ENCODE measurements at places on chromosomes 13 and 19.

DNA sequence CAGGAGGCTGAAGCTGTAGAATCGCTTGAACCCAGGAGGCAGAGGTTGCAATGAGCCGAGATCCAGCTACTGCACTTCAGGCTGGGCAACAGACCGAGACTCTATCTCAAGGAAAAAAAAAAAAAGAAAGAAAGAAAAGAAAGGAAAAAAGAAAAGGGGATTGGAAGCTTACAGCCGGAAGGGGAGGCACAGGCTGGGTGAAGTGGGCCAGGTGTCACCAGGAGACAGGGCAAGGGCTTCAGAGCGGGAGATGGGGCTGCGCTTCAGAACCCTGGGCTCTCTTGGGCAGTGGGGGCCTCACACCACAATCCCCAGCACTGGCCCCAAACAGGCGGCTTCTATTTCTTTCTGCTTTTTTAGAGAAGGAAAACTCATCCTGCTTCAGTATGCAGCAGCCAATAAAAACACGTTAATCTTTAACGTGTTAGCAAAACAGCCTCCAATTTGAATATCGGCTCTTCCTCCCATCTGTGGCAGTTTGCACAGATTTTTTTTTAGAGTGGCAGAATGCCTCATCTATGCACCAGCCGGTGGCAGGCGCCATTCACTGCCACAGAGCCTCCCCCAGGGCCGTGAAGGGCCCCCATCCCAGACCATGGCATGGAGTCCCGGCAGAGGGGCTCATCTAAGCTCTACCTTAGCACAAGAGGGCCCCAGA, 46.6 kb upstream of the C19orf12 start:
- H3K4me1 ChIP-seq: no peaks in the 10 kb centered on the region
- DNase-seq: no peak
- no peaks in the 10 kb centered on the region for H3K36me3 ChIP-seq

DNA sequence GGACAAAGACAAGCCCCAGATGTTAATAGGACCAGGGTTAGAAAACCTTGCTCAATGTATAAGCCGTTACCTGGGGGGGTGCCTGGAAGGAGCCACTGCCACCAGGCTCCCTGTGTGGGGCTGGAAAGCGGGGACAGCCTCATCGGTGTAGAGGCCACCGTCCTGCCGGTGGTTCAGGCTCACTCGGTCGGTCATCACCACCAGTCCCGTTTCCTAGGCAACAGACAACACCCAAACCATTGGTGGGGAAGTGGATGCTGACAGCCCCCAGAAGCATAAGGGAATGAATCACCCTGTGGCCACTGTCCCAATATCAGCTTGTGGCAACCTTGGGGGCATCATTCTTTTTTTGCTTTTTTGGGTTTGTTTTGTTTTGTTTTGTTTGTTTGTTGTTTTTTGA, 55.8 kb downstream of the CPAMD8 start:
- no peak overlapping the region for H3K27ac ChIP-seq
- H3K4me3 ChIP-seq: no peak overlapping the region
- DNase-seq: peak; percentile 56

- DNase-seq: no peak
- H3K36me3 ChIP-seq: no peaks in the 10 kb centered on the region
- no peaks in the 10 kb centered on the region for H3K27me3 ChIP-seq
- H3K4me3 ChIP-seq: no peak overlapping the region
These were observed 172.5 kb downstream of the ITGBL1 start for GRCh38 chr13:101624981-101625380.

DNA sequence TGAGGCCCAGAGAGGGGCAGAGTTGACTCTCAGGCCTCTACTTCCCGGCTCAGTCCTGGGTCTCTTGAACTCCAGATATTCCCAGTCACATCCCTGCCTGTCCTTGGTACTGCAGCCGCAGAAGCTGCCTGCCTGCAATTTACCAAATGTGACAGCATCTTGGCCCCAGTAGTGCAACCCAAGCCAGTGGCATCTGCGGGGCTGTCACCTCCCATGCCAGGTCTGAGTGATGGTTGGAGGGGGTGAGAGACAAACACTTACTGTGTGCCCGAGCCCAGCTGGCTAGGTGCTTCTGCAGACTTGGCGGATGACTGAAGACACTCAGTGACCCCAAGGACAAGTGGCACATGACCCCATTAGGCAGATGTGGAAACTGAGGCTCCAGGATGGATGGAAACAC, 18.4 kb downstream of the ZNRF4 start:
- H3K27me3 ChIP-seq: peaks cover 5% of the 10 kb centered on the region
- DNase-seq: no peak
- no peak overlapping the region for H3K4me3 ChIP-seq
- no peak overlapping the region for H3K27ac ChIP-seq
- H3K36me3 ChIP-seq: no peaks in the 10 kb centered on the region

DNA sequence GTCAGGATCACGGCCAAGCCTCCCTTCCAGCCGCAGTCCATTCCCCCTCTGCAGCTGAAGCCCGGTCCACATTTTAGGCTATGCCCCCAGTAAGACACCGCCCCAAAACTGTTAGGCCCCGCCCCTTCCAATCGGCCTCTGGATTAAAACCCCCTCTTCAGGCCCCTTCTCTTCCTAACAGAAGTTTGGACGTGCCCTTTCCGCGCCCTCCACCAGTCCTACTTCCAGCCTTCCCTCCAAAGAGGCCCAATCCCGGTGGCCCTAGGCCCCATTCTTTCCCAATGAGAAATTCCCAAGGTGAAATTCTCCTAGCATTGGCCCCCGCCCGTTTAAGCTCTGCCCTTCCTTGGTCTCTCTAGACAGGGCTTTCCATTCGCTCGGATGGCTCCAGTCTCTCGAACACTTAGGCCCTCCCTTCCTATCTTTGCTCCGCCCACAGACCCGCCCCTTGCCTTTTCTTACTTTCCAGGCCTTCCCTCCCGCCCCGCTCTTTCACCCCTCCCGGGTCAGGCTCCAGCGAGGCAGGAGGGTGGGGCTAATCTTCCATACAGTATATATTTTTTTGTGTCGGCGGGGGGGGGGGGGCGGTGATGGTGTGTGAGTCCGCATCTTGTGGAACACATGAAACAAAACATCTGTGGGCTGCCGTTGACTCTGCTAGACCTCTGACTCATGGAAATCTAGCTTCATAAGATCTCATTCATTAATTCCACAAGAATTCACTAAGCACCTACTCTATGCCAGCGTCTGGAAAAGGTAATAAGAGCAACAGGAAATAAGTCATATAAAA, 13.6 kb downstream of the LTBP4 start:
- peak; percentile 82 for DNase-seq
- H3K27me3 ChIP-seq: no peaks in the 10 kb centered on the region
- peaks cover 22% of the 10 kb centered on the region for H3K4me1 ChIP-seq
- H3K27ac ChIP-seq: no peak overlapping the region
- H3K4me3 ChIP-seq: peak overlapping the region; percentile 55

GRCh38 chr19:2464389-2464788, 7.6 kb upstream of the LMNB2 start:
- no peak overlapping the region for H3K27ac ChIP-seq
- no peak overlapping the region for H3K4me3 ChIP-seq
- H3K36me3 ChIP-seq: no peaks in the 10 kb centered on the region

DNA sequence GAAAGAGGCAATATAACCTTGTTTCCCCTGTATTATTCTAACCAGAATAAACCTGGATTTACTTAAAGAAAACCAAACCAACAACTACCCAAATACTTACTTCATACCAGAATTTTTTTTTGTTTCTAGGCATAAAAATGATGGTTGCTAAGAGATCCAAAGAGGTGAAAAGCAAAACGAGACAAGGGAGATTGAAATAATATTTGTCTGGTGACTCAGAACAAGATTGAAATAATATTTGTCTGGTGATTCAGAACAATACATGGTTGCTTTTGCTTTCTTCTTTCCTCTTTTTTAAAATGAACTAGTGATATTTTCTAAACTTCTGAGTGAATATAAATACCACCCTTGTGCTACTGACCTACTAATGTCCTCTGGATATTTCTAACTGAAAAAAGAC, 592.9 kb downstream of the KCTD12 start:
- H3K4me3 ChIP-seq: no peak overlapping the region
- no peak for DNase-seq
- no peaks in the 10 kb centered on the region for H3K4me1 ChIP-seq
- no peaks in the 10 kb centered on the region for H3K36me3 ChIP-seq

DNA sequence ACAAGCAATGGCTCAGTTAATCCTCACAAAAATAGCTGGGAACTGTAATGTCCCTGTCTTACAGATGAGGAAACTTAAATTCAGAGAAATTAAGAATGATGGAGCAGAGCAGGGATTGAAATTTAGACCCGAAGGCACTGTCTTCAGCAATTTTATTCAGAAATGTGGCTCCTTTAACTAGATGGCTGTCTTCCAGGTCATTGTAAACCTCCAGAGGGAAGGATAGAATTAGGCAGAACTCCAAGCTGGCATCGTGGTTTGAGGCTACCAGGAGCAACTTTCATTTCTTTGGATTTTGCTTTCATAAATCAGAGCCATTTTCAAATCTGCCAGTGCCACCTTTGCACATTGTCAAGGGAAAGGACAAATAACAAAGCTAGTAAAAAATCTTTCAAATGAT, 339.0 kb downstream of the DCT start:
- DNase-seq: no peak
- H3K4me3 ChIP-seq: no peak overlapping the region
- no peaks in the 10 kb centered on the region for H3K27me3 ChIP-seq

DNA sequence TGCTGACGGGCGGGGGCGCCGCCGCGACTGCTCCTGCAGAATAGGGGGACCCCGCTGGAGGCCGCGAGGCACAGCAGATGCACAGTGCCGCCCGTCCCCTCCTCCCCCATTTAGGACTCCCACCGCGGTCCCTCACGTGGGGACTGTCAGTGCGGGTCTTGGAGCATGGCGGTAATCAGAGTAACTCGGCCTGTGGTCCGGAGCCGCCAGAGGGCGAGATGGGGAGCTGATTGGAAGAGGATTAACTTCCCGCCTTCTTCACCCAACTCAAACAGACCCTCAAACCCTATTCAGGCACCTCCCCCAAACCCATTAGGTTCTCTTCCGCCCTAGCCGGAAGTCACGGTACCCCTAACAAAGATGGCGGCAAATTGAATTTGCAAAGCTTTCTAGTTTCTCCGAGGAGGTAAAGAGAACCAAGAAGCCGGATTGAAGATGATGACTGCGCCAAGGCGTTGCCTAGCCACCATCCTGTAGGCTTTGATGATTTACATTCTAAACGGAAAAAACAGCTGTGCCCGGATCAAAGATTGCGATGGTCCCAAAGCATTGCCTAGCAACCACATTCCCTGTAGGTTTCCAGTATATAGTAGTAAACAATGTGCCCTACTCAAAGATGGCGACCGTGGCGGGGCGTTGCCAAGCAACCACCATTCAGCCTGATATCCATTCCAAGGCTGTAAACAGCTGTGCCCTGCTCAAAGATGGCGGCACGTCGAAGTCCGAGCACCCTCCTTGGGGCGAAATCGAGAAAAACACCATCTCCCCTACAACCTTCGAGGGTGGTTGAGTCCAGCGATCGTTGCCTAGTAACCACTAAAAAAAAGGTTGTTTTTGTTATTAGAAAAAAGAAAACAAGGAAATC, at the start of gene FUZ:
Gene FUZ, minus strand, starts transcription at position 296 of the 865 bp plus-strand sequence. Its CDS starts 186 bp downstream, at position 110.
- H3K4me1 ChIP-seq: peaks cover 8% of the 10 kb centered on the region
- DNase-seq: peak; percentile 97
- H3K36me3 ChIP-seq: no peaks in the 10 kb centered on the region
- H3K27me3 ChIP-seq: no peaks in the 10 kb centered on the region
- peak within 1 kb of the TSS; percentile 57 for H3K4me3 ChIP-seq

DNA sequence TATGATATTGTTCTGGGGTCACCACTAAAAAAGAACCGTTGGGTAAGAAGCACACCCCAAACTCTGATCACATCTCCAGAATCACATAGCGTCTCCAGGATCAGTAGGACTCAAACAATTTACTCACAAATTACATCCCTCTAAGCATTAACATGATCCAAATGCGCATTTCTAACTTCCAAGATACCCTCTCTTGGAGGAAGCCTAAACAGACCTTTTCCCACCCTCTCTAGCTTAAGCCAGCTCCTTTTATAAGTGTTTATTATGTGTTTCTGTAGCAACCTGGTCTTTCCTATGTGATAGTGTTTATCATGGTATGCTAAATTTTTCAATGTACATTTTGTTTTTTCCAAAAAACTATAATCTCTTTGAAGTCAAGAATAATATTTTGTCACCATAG, 1846.5 kb downstream of the OLFM4 start:
- no peak for DNase-seq
- H3K27ac ChIP-seq: no peak overlapping the region
- H3K36me3 ChIP-seq: no peaks in the 10 kb centered on the region
- H3K4me1 ChIP-seq: no peaks in the 10 kb centered on the region

GRCh38 chr19:55319785-55320184, 5.4 kb downstream of the TMEM150B start:
- no peak overlapping the region for H3K27ac ChIP-seq
- no peak for DNase-seq
- no peaks in the 10 kb centered on the region for H3K36me3 ChIP-seq
- H3K4me1 ChIP-seq: no peaks in the 10 kb centered on the region
- no peak overlapping the region for H3K4me3 ChIP-seq
- H3K27me3 ChIP-seq: no peaks in the 10 kb centered on the region

GRCh38 chr13:39777527-39778061, 122.1 kb downstream of the COG6 start:
- no peaks in the 10 kb centered on the region for H3K36me3 ChIP-seq
- no peak for DNase-seq
- H3K27ac ChIP-seq: no peak overlapping the region
- no peaks in the 10 kb centered on the region for H3K4me1 ChIP-seq
- no peaks in the 10 kb centered on the region for H3K27me3 ChIP-seq

- no peak overlapping the region for H3K4me3 ChIP-seq
- H3K36me3 ChIP-seq: no peaks in the 10 kb centered on the region
- H3K27me3 ChIP-seq: no peaks in the 10 kb centered on the region
- DNase-seq: no peak
These were observed 56.7 kb downstream of the GNG7 start for GRCh38 chr19:2645826-2646225.

DNA sequence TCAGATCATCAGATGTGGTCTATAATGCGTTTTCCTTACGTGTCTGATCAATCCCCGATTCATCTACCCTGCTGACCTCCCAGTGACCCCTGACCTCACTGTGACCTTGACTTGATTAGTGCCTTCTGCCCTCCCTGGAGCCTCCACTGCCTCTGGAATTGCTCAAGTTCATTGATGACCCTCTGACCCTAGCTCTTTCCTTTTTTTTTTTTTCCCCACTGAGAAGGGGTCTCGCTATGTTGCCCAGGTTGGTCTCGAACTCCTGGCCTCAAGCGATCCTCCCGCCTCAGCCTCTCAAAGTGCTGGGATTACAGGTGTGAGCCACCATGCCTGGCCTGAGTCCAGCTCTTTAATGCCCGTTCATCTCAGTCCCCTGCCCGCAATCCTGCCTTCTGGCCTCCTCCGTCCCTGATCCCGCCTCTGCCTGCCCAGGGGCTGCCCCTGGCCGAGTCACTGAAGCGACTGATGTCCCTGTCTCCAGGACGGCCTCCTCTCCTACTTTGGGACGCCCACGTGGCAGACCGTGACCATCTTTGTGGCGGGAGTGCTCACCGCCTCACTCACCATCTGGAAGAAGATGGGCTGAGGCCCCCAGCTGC, 4.0 kb upstream of the FTL start:
- H3K36me3 ChIP-seq: peaks cover 12% of the 10 kb centered on the region
- peaks cover 21% of the 10 kb centered on the region for H3K4me1 ChIP-seq
- DNase-seq: no peak

All from upper lobe of right lung (tissue), 1 donor.